ENCODE measurements at places on chromosomes 2 and 18.

GRCh38 chr2:135744760-135745314 lies 3.2 kb downstream of the UBXN4 start:
- DNase-seq = no peak

GRCh38 chr2:19860022-19860421 lies 41.8 kb downstream of the TTC32 start:
- DNase-seq = no peak

GRCh38 chr2:138922973-138923563 lies 142.9 kb upstream of the NXPH2 start:
- no peak for DNase-seq

- no peak for DNase-seq
These were observed 354.2 kb downstream of the FBXO15 start for GRCh38 chr18:73793386-73793785.

DNA sequence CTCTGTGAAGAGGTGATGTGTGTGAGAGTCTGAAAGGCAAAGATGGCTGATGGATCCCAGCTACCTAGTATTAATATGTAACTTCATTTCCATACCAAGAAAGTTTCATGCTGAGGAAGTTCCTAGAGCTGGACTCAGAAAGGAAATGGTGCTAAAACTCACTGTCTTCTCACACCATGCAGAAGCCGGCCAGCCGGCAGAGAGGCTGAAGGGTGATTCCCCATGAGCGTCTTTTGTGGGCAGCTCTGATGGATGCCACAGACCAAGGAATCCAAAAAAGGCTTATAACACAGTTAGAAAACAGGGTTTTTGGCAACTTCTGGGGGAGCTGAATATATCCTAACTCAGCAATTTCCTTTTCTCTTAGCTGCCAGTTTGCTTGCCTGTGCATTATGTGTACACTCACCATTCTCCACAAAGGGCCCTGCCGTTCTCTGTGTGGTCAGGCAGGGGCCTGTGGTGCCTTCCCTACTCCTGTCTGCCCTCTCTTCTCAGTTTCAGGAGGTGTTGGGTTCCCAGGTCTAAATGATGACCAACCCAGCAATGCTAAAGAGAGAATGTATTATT lies 289.4 kb downstream of the MTX2 start:
- no peak for DNase-seq

- no peak for DNase-seq
These were observed 18.6 kb downstream of the UNC80 start for GRCh38 chr2:209790066-209790728.

GRCh38 chr2:200109421-200109820 lies 154.0 kb downstream of the MAIP1 start:
- no peak for DNase-seq

GRCh38 chr18:36205166-36205565 lies 17.9 kb downstream of the MOCOS start:
- no peak for DNase-seq

GRCh38 chr18:55465313-55465712 lies 122.7 kb downstream of the TCF4 start:
- DNase-seq = no peak

- no peak for DNase-seq
These were observed 110.6 kb downstream of the C2orf74 start for GRCh38 chr2:61272421-61273070.

DNA sequence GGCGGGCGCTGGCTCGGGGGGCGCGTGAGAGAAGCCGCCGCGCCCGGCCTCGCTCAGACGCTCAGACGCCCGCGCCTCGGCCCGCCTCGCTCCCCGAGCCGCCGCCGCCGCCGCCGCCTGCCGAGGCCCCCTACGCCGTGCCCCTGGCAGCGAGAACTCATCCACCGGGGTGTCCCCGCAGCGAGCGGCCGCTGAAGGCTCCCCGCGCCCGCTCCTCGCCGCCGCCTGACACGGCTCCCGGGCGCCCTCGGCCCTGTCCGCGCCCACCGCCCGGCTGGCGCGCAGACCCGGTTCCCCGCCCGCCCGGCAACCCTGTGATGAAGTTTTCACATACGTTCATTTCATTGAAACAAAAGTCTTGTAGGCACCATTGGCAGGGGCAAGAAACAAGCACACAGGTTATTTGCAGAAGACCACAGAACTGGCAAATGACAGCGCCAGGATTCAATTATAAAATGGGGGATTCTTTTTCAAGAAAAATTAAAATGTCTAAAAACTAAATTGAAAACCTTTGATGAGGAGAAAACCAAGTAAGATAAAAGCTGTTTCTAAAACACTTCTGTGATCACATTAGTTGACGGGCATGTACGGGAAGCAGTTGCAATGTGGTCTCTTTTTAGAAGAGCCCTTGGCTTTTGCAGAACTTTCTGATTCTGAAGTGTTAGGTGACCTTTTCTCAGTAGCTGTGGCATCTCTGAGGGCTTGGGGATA lies 50.5 kb upstream of the TUBA3D start:
- no peak for DNase-seq

DNA sequence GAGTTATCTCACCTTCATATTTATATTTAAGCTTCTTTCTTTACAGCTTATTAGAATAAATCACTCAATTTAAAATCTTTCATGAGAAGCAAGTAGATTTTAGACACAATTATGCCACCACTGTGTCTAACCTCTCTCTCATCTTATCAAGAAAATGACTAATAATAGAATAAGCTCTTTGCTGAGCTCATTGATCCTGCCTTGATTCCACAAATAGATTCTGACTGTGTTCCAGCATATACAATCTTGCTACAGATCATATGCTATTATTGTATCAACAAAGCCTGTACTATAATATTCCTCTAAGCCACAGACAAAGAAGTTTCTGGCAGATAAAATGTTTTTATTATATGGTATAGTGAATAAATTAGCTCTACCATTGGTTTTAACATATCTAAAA lies 168.7 kb upstream of the GULP1 start:
- DNase-seq = no peak

GRCh38 chr2:120859128-120859527 lies 123.5 kb downstream of the GLI2 start:
- no peak for DNase-seq

GRCh38 chr2:232781765-232782164 lies 5.4 kb upstream of the KCNJ13 start:
- DNase-seq = no peak

GRCh38 chr18:67359873-67360838 lies 156.4 kb downstream of the DSEL start:
- no peak for DNase-seq

DNA sequence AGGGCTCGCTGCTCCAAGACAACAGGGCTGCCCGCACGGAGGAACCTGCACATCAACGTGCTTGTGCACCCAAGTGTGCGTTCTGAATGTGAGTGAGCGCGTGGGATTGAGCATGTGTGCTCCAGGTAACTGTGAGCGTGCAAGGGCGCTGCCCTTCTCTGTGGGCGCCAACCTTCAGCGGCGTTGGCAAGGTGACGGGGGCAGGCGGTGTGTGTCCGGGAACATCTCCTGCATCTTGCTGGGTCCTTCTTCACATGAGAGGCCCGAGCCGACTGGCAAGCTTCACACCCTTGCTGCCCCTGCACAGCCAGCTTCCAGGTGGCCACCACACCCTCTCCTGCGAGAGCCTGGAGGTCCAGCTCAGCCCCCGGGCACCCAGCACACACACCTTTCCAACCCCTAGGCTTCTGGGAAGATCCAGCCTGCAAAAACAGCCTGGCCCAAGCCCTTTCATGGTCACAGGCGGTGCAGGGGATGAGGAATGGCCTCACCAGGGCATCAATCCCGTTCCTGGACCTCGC lies 220.9 kb downstream of the HDAC4 start:
- no peak for DNase-seq
